ENCODE measurements at places on chromosomes 4 and X.

- no peak for DNase-seq
These were observed 775 bp upstream of the YIPF6 start for GRCh38 chrX:68498044-68498507.

- no peak for DNase-seq
These were observed 122.7 kb upstream of the C1GALT1C1 start for GRCh38 chrX:120752431-120753082.

GRCh38 chrX:30816079-30816478 is 73.0 kb downstream of the TAB3 start:
- DNase-seq, result no peak

- no peak for DNase-seq
These were observed 211.7 kb downstream of the DLG3 start for GRCh38 chrX:70656304-70656703.

DNA sequence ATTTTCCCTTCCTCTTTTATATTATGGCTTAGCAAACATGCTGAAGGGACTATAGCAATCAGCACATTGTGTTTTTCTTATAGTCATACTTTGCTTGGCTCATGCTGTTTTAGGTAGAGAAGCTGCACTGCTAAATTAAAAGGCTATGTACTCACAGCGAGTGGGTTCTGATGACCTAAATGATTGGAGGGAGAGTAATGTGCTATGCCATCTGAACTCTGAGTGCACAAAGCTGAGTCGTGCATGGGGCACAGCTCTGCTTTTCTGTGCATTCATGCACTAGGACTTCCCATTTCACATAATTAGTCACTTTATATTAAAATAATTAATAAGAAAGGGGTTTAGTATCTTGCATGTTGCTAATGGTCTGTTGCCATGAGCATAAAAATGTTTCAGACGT is 132.7 kb upstream of the ADGRL3 start:
- no peak for DNase-seq

DNA sequence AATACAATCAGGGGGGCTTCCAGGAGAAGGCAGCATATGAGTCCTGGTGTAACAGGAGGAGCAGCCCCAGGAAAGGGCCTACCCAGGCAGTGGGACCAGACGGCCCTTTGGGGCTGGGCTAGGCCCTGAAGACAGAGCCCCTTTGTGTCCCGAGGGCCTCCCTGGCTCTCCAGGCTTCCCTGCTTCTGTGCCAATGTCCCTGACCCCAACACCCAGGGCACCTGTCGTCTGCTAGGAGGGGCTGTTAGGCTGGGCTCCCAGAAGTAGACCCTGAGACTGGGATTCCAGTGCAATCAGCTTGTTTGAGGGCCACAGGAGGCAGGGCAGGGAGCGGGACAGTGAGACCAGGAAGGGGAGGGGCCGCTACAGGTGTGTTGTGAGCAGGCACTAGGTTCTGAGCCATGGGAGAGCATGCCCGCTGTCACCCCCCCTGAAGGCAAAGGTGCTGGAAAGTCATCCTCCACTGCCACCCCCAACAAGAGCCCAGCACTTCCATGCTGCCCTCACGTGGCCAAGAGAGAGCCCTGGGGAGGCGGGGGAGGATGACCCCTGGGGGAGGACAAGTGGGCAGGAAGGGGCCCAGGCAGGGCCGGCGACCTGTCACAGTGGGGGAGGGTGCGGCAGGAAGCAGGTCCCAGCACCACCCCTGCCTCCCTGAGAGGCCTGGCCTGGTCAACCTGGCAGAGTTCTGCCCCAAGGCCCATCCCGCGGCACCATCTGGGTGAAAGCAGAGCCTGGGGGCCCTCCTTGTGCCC is 64.8 kb downstream of the ADRA2C start:
- no peak for DNase-seq

DNA sequence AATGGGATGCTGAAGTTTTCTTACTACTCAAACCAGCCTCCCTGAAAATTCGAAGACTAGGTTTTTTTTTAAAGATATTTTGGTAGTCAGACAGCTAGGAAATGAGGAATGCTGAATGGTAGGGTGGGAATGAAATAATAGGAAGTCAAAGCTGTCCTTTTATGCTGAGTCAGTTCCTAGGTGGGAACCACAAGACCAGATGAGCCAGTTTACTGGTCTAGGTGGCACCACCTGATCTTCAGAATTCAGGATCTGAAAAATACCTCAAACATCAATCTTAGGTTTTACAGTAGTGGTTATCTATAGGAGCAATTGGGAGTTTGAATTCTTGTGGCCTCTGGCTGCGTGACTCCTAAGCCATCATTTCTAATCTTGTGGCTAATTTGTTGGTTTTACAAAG is 183.1 kb upstream of the GALNT7 start:
- no peak for DNase-seq

GRCh38 chr4:152079543-152080293 is 318.9 kb upstream of the GATB start:
- DNase-seq, result no peak

- DNase-seq, result no peak
These were observed 131.6 kb upstream of the MED14 start for GRCh38 chrX:40866893-40867292.

DNA sequence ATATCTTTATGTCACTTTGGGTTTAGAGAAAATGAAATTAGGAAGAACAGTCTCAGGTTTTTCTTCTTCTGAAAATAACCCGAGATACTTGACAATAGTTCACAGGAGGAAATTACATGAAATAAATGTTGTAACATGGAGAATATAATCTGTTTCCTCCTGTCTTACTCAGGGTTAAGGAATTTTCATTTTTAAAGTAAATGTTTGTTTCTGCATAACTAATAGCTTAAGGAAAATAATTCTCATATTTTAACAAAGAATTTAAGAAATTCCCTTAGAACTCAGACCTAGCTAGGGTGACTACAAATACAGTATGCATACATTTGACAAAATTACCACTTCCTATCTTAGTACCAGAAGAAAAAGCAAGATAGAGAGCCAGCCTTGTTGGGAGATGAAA is 17.2 kb upstream of the SPRY1 start:
- no peak for DNase-seq

- no peak for DNase-seq
These were observed 70.5 kb downstream of the SLC9A6 start for GRCh38 chrX:136055651-136056221.

DNA sequence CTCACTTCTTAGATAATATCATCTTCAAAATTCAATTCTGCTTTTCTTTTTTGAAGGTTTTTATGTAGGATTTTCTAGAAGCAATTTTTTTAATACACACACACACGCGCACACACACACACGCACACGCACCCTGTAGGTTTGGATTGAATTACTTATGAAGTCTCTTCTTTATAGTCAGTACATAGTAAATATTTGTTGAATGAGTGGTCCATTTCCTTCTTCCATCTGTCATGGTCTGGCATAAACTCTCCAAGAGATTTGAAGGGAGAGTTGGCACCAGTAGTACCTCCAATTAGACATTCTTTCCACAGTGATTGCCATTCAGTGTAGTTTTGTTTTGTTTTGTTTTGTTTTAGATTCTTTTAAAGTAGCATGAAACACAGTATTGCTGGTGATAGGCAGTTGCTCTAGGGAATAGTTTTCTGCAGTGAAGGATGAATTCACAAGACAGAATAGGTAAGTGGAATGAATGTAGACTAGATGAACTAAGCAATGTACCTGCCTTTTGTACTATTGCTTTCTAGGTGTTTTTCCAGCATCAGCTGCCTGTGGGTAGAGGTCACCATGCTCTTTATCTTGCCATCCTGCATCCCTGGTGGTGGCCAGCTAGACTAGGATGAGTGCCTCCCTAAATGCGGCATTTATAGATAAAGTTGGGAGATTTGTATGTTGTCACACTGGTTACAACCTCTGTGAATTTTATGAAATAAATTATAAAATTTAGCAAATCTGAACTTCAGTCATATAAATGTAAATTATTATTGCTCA is 20.5 kb downstream of the PDLIM5 start:
- no peak for DNase-seq

- no peak for DNase-seq
These were observed 15.8 kb downstream of the RPL39 start for GRCh38 chrX:119775517-119776238.

DNA sequence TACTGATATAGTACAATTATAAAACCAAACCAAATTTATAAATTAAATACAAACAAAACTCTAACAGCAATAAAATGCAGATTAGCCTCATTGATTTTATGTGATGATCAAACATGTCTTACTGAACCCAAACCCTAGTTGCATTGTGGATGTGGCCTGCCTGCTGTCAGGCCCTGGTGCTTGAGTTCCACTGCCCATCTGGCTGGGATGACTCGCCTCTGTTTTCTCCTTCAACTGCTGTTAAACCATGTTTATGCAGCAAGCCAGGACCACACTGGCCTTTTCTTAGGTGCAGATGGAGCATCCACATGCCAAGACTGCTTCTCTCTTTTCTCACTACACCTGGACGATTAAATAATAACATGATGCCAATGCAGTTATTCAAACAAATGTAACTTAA is 22.6 kb downstream of the NAP1L5 start:
- peak; percentile 7 for DNase-seq

- no peak for DNase-seq
These were observed 311.4 kb downstream of the EPHA5 start for GRCh38 chr4:65358914-65359313.

DNA sequence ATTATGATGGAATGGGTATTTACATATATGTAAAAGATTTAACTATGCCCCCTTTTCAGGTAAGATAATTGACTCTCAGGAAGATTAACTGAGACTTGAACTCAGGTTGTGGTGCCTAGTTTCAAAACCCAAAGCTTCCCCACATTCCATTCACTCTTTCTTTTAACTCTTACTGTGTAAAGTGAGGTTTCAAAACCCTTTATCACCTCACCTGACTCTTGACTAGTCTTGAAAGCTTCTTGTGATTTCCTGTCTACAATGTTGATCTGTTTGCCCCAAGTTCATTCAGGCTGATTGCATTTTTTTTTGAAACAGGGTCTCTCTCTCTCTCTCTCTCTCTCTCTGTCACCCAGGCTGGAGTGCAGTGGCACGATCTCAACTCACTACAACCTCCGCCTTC is 40.5 kb upstream of the RAPGEF2 start:
- DNase-seq, result no peak

- DNase-seq, result no peak
These were observed 1.2 kb downstream of the SLC39A8 start for GRCh38 chr4:102343964-102344519.

DNA sequence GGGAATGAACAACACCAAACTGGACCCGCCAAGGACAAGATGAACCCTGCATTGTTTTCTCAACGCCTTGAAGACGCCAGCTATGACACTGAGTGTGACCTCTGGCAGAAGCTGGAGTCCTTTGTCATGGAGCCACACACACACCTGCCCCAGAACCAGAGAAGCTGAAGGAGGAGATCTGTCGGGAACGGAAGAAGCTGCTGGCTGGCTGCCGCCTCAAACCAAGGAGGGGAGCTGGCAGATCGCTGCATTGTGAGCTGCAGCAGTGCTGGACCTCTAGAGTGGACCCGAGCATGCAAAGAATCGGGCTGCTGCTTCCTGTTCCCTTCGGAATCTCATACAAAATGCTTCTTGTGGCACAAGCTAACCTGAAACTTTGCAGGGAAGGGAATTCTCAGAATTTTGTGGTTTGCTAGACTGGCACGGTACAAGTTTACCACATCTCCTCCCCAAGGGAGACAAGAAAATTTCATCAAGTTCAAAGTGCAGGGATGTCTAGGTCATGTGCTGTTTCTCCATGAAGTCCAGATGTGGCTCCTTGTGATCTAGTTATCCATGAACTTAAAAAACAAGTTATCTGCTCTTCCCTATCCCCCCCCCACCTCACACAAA is 23.4 kb upstream of the GLRB start:
- DNase-seq, result no peak

DNA sequence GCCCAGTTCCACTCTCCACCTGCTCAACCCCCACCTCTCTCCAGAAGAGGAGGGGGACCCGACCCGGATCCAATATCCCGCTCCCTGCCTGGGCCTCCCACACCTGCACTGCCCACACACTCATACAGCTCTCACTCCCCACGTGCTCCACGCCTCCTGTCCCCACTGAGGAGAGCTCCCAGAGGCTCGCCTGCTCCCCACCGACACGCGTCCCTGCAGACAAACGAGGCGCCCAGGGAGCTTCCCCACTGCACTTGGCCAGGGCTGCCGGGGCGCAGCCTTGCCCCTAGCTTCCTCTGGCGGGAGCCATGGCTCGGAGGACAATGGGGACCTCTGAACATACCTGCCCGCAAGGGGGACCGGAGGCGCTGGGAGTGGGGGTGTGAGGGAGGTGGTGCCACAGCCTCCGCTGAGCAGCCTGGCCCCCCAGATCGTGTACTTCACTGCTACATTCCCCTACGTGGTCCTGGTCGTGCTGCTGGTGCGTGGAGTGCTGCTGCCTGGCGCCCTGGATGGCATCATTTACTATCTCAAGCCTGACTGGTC is 5.0 kb downstream of the SLC6A8 start:
- no peak for DNase-seq

DNA sequence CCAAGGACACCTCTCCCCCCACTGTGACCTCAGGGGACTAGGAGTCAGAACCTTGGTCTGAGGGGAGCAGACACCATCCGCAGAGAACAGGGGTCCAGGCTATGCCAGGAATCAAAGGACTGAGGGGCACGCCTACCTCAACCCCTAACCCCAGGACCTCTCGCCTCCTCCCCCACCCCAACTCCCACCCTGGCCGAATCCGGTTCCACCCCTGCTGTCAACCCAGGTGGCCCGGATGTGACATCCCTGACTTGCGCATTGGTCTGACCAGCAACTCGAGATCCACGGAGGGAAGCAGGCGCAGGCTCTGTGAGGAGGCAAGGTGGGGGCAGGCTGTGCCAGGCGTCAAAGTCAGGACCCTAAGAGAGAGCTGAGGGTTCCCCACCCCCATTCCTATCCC is 468 bp upstream of the MAGEA4 start:
- no peak for DNase-seq

DNA sequence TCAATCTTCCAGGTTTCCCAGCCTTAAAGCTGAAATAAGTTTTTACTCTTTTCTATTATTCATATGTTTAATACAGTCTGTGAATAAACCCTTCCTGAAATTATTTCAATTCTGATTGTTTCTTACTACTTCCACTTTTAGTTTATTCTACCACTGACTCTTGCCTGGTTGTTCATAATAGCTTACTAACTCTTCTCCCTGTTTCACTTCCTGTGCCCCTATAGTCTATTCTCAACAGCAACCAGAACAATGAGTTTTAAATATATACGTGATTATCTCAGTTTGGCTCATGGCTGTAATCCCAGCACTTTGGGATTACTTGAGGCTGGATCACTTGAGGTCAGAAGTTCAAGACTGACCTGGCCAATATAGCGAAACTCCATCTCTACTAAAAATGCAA is 408.0 kb upstream of the SPOCK3 start:
- no peak for DNase-seq

DNA sequence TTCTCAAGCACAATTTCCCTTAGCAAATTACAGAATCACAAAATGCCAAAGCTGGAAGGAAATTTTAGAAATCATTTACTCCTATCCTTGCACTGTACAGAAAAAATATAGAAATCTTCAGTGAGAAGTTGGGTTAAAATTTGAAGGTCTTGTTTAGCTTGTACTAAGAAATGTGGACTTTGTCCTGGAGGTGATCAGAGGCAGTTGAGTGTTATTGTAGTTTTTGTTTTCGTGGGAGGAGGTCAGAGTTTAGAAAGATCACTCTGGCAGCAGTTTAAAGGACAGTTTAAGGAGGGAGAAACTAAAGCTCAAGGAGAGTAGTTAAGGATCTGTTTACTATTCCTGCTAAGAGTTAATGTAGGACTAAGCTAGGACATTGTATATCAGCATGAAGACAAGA is 54.4 kb upstream of the CXorf51B start:
- no peak for DNase-seq

- DNase-seq, result no peak
These were observed 62.6 kb upstream of the LIMCH1 start for GRCh38 chr4:41475402-41475801.

GRCh38 chr4:165855191-165855590 is 17.8 kb upstream of the TLL1 start:
- DNase-seq, result no peak

GRCh38 chrX:17674601-17675000 is 62.7 kb upstream of the SCML1 start:
- no peak for DNase-seq

All from H54 (cell line).